ENCODE measurements at places on chromosomes 1 and 21.

GRCh38 chr1:89064632-89065031 lies 376 bp downstream of the GBP1 start:
- DNase-seq, result no peak

- DNase-seq, result no peak
Observed at GRCh38 chr1:17472814-17473213, 33.3 kb upstream of the RCC2 start.

DNA sequence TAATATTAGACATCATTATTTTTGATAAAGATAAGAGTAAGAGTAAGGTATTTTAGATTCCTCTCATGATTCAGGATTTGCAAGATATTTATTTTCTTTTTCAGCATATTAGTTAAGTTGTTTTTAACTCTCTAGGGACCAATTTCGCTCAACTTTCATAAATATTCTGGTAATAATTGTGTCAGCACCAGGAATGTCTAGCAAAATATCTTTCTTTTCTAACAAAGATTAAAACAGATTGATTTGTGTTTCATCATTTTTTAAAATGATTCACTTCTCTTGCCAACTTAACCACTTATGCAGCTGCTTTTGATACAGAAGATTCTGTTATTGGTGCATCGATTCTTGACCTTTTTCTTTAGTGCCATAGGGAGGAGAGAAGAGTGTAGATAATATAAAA lies 172.8 kb upstream of the PTGFR start:
- DNase-seq, result no peak

GRCh38 chr1:169060919-169061639 lies 45.4 kb upstream of the ATP1B1 start:
- DNase-seq, result no peak

DNA sequence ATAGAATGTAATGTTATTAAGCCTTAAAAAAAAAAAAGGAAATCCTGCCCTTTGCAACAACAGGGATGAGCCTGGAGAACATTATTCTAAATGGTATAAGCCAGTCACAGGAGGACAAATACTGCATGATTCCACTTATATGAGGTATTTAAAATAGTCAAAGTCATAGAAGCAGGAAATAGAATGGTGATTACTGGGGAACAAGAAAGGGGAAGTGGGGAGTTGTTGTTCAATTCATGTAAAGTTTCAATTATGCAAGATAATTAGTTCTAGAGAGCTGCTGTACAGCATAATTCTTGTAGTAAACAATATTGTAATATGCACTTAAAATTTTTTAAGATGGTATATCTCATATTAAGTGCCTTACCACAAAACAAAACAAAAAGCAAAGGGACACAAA lies 13.2 kb downstream of the FCER1A start:
- DNase-seq, result no peak

DNA sequence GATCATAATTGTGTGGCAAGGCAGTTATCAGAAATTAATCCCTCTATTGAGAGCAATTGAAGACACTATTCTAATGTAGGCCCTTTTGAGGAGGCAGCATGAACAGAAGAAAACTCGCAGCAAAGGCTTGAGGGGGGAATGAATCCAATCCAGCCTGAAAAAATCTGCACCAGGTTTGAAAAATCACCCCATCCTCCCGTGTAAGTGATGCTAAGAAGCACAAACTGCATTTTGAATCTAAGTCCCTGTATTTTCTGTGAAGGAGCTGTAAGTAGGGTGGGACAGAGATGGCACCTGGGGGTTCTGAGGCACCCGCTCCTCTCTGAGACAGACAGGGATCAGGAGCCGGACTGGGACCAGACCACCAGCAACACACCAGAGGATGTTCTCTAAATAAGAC lies at the start of gene CRB1:
Gene CRB1 (plus strand): TSS at position 241 of the 400 bp plus-strand sequence. CDS start 161 bp downstream, outside the sequence.
- DNase-seq, result no peak

DNA sequence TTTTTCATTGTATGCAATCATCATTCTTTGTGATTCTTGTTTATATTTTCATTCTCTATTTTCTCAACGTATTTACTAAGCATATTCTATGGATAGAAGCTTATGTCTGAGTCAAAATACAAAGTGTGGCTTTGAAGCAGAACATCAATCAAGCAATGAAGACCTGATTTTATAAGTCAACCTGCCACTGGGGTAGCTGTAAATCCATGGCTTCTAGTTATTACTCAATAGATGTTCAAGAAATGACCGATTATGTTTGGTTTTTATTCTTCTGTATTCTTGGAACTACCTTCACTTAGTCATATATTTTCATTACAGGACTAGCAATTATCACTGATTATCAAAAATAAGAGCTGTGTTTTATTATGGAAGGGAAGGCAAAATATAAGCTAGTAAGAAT lies 20.5 kb upstream of the PTGS2 start:
- DNase-seq, result no peak

DNA sequence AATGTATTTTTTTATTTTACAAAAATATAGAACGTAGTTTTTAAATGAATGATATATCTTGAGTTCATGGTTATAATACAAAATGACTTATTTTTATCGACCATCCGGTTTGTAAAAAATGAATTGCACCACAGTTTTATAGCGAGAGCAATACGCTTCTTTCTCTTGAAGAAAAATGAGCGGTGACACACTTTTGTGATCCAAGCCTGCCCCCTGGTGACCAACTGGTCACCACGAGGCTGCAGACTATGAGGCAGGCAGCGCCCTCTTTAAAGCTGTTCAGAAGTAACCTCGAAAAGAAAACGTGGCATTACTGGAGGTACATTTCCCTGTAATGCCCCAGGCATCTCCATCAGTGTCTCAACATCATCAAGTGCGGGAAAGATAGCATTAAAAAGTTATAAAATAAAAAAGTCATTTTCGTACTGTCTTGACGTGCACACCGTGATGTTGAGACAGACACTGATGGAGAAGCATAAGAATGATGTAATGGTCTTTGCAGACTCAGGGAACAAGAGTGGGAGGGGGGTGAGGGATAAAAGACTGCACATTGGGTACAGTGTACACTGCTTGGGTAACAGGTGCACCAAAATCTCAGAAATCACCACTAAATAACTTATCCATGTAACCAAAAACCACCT lies 734.2 kb upstream of the ADAMTS5 start:
- no peak for DNase-seq

DNA sequence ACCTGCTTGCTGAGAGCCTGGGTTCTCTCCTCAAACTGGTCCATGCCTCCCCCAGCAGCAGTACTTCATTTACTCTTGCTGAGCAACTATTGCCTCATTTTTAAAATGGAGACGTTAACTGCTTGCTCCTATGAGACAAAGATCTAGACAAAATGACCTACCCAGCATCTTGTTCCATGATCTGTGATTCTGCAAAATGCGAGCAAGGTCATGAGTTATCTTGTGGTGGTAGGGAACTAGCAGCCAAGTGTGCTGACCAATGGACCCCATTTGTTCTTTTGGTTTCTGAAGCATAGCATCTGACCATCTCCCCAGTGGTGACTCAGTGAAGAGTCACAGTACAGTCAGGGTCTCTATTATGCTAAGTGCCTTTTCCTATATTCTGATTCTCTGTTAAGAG lies 40.4 kb downstream of the TBX15 start:
- no peak for DNase-seq

GRCh38 chr21:43370091-43370658 lies 56.8 kb downstream of the SIK1 start:
- no peak for DNase-seq

DNA sequence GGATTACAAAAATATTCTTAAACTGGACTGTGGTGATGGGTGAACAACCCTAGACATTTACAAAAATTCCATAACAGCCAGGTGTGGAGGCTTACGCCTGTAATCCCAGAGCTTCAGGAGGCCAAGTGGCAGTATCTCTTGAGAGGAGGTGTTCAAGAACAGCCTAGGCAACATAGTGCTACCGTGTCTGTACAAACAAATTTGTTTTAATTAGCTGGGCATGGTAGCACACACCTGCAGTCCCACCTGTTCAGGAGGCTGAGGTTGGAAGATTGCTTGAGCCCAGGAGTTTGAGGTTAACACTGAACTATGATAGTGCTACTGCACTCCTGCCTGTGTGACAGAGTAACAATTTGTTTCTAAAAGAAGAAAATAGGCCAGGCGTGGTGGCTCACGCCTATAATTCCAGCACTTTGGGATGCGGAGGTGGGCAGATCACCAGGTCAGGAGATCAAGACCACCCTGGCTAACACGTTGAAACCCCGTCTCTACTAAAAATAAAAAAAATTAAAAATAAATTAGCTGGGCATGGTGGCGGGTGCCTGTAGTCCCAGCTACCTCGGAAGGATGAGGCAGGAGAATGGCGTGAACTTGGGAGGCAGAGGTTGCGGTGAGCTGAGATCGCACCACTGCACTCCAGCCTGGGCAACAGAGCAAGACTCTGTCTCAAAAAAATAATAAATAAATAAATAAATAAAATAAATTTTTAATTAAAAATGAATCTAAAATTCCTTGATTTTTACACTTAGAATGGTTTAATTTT lies 37.1 kb downstream of the ARID4B start:
- DNase-seq, result no peak

DNA sequence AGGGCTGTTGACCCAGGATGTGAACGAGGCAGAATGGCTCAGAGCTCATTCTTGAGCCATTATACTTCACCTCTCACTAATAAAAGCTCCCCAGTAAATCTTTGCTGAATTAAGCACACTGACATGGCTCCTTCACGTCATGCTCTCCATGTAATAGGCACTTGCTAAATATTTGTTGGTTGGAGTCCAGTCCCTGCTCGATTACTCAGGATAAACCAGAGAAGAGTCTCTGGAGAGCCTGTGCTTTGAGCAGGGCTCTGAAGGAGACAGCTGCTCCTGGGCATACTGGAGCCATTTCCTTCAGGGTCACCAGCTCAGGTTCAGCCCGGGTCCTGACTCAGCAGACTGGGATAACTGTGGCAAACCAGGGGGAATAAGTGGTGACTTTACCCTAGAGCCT lies 46.9 kb downstream of the HLX start:
- DNase-seq, result no peak

DNA sequence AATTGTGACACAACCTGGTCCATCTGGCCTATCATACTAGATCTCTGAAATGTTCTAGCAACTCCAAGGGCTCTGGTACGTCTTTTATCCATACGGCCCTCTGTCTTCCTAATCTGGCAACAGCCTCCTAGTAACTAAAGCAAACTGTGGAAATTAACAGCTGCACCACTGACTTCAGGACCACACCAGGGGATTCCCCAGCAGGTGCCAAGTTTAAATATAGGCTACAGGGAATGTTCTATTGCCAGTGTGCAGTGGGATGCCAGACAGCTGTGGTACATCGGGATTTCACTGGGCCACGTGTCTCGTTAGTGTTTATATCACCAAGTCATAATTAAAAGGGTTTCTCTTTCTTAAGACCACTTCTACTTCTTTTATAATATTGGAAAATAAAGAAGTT lies 94.3 kb downstream of the RGS2 start:
- no peak for DNase-seq

GRCh38 chr1:17163789-17164666 lies 40.9 kb upstream of the PADI1 start:
- DNase-seq, result no peak

DNA sequence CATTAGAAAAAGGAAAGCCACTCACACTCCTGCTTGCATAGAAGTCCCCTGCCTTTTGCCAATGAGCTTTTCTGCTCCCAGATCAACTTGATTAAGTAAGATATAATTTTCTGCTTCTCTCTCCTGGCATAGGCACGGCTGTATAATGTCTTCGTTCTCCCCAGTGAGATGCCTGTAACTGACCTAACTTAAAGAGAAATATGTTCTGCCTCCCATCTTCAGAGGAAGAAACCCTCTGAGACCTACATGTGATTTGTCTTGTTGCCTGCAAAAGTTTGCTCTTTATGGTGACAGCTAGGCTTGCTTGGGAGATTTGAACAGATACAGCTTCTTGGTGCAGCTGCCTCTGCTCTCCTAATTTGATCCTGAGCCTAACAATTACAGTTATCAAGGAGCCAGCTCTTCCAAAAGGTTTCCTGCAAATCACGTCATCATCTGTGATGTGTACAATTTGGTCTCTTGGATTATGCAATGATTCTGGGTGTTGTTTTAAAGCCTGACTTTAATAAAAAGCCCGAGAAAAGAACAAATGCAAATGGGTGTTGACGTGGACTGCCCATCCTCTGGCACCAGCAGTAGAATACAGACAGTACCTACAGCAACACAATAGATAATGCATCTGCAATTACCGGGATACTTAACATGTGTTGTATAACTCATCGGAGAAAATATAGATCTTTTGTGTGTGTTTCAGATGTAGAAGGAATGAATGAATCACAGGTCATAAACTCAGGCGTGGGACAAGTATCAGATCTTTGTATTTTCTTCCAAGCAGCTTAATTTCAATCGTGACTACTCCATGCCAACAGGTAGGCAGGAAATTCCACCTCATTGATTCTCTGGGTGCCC lies 76.2 kb upstream of the KAZN start:
- no peak for DNase-seq

- no peak for DNase-seq
Observed at GRCh38 chr1:206768472-206769303, 1.9 kb upstream of the IL19 start.

- DNase-seq, result no peak
Observed at GRCh38 chr1:198088360-198089071, 68.3 kb upstream of the NEK7 start.

DNA sequence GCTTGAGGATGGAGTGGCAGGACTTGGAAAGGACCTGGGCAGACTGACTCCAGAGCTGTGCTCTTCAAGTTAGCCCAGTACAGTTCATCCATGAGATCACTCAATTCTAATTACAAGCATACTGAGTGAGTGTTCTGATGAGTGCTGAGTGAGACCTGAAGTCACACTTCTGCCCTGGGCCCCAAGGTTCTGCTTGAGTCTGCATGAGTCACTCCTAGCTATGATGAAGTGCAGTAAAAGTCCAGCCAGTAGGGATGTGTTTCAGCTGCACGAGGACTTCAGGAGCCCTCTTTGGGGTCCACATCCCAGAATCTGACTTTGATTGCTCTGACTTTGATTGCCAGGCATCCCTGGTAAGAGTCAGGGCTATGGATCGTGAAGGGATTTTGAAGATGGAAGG lies 35.8 kb downstream of the PLEKHA6 start:
- DNase-seq, result no peak

GRCh38 chr1:178397678-178398077 lies 99.1 kb downstream of the CLEC20A start:
- DNase-seq, result no peak

DNA sequence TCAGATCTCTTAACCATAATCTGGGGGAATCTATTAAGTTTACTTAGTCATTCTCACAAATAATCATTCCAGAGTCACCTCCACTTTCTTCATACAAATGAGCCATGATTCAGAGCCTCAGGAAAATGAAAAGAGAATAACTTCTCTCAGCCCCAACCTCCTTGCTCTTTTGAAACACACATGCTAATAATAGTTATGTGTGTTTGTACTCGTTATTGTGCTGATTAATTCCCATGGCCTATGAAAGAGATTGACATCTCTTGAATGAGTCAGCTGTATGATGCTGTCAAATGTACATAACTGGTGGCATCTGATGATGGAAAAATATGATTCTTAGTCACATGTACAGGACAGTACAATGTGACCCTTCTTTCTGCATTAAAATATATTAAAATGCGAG lies 41.5 kb downstream of the DTL start:
- DNase-seq, result no peak

DNA sequence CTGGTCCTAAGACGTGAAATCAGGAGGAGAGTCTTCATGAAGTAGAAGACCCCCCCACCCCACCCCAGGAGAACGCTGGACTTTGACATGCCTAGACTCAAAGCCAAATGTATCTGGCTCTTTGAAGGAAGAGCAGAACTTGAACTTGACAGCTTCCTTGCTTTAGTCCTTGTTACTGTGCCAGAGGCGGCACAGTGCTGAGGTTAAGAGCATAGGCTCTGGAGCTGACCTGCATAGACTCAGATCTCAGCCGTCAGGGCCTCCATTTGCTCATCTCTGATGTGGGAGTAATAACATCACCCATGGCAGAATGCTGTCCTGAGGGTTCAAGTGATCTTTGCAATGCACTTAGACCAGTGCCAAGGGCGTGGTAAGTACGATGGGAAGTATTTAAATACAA lies 39.0 kb downstream of the COL6A1 start:
- no peak for DNase-seq

Data from effector memory CD4-positive, alpha-beta T cell (primary cell).